ENCODE measurements at places on chromosomes 16 and 17.

DNA sequence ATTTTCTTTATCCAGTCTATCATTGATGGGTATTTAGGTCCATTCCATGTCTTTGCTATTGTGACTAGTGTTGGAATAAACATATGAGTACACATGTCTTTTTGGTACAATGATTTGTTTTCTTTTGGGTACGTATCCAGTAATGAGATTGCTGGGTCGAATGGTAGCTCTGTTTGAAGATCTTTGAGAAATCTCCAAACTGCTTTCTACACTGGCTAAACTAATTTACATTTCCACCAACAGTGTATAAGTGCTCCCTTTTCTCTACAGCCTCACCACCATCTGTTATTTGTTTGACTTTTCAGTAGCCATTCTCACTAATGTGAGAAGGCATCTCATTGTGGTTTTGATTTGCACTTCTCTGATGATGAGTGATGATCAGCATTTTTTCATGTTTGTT, 103.7 kb downstream of the GOSR1 start:
- DNase-seq, result no peak

GRCh38 chr17:27218719-27219488, 75.0 kb upstream of the WSB1 start:
- no peak for DNase-seq

GRCh38 chr16:19093631-19094541, 19.9 kb upstream of the ITPRIPL2 start:
- no peak for DNase-seq

- DNase-seq, result no peak
These were observed 3.1 kb upstream of the SERPINF1 start for GRCh38 chr17:1758807-1759206.

DNA sequence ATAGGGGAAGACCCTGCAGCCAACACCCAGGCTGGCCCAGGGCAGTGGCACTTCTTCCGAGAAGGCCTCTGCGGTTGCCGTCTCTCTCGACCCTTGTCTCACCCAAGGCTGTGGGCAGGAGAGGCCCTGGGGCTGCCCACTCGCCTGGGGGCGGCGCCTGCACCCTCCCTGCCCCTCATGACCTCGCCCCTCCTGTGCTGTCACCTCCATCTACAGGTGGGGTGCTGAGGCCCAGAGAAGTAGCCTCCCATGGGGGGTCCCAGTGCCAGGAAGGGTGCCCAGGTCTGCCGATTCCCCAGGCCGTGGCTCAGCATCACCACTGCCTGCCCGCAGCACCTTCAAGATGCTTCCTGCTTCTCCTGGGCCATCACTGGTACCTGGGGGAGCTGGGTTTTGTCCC, 992 bp downstream of the NLRC3 start:
- no peak for DNase-seq

- DNase-seq, result no peak
These were observed 4.6 kb upstream of the ETV4 start for GRCh38 chr17:43550754-43551153.

GRCh38 chr17:72726936-72727335, 365.6 kb downstream of the SLC39A11 start:
- no peak for DNase-seq

DNA sequence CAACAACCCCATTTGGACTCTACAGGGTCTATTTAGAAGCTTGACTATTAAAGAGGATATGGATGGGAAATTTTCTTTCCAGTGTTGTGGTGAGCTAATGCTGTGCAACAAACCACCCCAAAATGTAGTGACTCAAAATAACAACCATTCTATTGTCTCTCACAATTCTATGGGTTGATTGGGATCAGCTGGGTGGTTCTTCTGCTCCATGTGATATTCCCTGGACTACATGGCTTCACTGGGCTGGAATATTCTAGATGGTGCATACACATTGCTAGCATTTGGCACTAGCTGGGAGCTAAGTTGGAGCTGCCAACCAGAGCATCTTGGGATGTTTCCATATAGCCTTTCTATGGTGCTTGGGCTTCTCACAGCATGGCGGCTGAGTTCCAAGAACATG, 30.2 kb downstream of the SLC6A2 start:
- no peak for DNase-seq

GRCh38 chr16:49716339-49716934, 139.5 kb downstream of the ZNF423 start:
- DNase-seq, result no peak
